ENCODE measurements at places on chromosomes 5 and 9. TPM values are rescaled to one million over a fixed set of nuclear protein-coding genes. Genes with fewer than 3 reads are reported as not detected.

DNA sequence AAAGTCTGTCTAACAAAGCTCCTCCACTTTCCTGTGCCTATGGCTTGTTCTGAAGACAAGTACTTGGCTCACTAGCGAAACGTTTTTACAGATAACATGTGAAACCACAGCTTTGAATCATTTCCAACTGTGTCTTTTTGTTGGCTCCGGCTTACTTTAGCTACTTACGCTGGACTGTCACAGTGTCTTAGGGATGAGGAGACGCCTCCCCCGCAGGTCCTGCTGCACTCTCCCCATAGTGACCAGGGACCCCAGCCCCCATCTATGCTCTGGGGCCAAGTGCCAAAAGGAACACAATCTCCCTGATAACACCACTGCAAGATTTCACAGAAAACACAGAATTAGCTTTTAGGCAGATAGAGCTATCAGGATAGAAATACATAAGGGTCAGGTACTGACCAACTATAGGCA is 219.1 kb downstream of the ADAMTS6 start:
- peak; percentile 25 for DNase-seq

- no peak for DNase-seq
Observed at GRCh38 chr5:35745193-35745592, 111.5 kb upstream of the IL7R start.

SPINK6 gene
- total RNA-seq = not detected

DNA sequence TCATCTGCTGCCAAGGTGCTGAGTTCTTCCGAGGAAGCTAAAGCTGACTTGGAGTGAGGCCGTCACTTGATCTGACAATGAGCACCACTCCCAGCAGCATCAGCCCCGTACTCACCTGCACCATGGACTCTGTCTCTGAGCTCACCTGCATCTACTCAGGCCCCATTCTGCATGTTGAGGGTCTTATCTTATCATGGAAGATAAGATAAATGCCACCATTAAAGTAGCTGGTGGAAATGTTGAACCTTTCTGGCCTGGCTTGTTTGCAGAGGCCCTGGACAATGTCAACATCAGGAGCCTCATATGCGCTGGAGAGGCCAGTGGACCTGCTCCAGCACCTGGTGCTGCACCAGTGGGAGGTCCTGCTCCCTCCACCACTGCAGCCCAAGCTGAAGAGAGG is 35.0 kb upstream of the HMGCS1 start:
- DNase-seq = no peak

TMEM215 gene
- not detected for total RNA-seq

CTXN3 gene
- total RNA-seq = not detected

EIF4EBP3 gene
- total RNA-seq = 3.2 TPM

TPPP gene
- total RNA-seq = 1.6 TPM

DNA sequence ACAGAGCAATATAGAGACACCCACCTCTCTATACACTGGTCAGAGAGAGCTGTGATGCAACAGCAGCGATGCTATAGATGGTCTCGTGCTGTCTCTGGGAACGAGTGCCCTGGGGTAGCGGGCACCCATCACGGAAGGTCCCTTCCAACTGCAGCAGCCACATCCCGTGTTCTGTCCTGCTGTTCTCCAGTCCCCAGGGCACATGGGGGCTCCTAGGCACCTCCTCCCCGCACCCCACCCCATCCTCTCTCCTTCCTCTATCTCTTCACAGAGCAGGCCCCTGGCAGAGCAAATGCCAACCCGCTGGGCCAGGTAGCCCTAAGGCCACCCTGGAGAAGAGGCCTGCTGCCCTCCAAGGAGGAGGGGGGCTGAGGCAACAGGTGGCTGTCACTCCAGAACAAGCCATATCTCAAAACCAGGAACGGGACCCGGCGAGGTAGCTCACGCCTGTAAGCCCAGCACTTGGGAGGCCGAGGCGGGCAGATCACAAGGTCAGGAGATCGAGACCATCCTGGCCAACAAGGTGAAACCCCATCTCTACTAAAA is 8.2 kb downstream of the FIBCD1 start:
- no peak for DNase-seq

MELK gene
- 8.2 TPM for total RNA-seq

MYMK gene
- total RNA-seq = not detected

GRCh38 chr9:121901616-121902015 is 191.5 kb downstream of the TTLL11 start:
- no peak for DNase-seq

- peak; percentile 79 for DNase-seq
Observed at GRCh38 chr5:54251981-54252380, 58.4 kb downstream of the ARL15 start.

DNA sequence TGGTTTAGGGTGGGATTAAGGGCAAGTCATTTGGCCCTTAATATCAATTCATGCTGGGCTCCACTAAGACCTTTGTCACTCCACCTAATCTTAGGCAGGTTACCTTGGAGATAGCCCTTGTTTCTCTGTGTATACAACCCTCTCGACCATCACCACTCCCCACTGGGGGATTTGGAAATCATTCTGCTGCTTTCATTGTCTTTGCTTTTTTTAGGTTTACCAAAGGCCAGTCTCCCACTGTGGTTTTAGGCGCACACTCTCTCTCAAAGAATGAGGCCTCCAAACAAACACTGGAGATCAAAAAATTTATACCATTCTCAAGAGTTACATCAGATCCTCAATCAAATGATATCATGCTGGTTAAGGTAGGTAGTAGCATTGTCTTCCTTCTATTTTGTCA is 6.2 kb downstream of the GZMK start:
- no peak for DNase-seq

GRCh38 chr5:129679671-129680070 is 68.2 kb upstream of the MINAR2 start:
- no peak for DNase-seq

- peak; percentile 60 for DNase-seq
Observed at GRCh38 chr5:127930311-127930710, 153.3 kb upstream of the SLC12A2 start.

DNA sequence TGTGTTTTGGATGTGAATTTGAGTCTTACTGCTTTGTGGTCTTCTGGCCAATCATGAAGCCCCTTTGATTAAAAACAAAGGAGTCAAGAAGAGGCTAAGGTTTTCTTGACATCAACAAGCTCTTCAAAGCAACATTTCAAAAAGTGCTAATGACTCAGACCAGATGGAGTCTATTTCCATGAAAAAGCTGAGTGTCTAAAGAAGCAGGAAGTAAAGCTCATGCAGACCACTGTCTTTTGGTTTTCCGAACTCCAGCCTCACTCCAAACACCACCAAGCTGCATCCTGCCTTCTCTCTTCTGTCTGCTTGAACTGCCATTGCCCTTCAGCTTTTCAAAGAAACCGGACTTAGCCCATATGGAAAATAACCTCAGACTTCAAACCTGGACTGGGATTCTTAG is 115.2 kb downstream of the PRDM6 start:
- no peak for DNase-seq

GRCh38 chr5:150560401-150561191 is 52.7 kb downstream of the NDST1 start:
- peak; percentile 79 for DNase-seq

GRCh38 chr9:16954040-16954439 is 83.6 kb upstream of the BNC2 start:
- no peak for DNase-seq

Measured in bronchial epithelial cell (primary cell).